Brain (organoid and tissue), 16 donors: ENCODE measurements at places on chromosomes 3 and 15. TPM values are rescaled to one million over a fixed set of nuclear protein-coding genes. Genes with fewer than 3 reads are reported as not detected.

DNA sequence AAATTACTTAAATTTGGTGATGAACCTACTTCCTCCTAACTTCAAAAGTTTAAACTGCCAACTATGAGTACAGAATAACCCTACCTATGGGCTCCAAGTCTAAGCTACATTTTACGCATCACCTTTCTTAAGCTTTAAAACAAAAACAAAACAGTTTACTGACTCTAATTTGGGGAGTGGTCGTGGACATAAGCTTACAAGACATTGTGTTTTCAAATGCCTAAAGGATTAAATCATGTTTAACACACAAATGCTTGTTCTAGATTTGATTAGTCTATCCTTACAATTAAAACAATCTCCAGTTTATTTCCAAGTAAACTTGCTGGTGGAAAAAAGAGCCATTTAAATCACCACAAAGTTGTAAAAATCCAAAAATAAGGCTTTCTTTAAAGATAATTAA is 62.2 kb downstream of the UACA start:
- no peak for DNase-seq

GRCh38 chr3:124295362-124295761 is 303.4 kb upstream of the ROPN1 start:
- DNase-seq = no peak

DNA sequence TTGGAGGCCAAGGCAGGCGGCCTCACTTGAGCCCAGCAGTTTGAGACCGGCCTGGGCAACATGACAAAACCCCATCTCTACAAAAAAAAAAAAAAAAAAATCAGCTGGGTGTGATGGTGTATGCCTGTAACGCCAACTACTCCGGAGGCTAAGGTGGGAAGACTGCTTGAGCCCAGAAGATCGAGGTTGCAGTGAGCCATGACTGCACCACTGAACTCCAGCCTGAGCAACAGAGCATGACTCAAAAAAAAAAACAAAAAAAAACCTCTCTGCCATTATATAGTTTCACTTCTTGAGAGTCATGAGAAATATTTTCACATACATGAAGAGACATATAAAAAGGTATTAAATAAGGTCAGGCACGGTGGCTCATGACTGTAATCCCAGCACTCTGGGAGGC is 45.9 kb upstream of the CP start:
- DNase-seq = no peak

DNA sequence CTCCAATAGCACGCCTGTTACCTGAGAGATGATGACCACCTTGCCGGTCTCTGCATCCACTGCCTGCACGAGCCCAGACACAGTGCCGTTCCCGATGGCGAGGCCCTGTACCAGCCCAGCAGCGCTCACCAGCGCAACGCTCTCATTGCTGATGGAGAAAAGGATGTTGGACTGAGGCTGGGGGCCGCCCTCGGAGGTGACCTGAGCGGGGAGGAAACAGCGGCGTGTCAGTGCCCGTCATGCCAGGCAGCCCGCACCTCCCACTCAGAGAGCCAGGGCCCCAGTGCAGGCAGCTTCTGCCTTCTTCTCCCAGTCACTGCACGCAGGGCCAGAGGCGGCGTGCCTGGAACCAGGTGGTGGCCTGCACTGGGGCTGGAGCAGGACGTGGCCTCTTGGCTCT is 80.3 kb downstream of the NUP210 start:
- DNase-seq = no peak

- DNase-seq = no peak
Measured at GRCh38 chr15:101244036-101244781, 7.6 kb downstream of the CHSY1 start.

GRCh38 chr15:23760024-23760423 is 72.9 kb upstream of the NDN start:
- peak; percentile 52 for DNase-seq

DNA sequence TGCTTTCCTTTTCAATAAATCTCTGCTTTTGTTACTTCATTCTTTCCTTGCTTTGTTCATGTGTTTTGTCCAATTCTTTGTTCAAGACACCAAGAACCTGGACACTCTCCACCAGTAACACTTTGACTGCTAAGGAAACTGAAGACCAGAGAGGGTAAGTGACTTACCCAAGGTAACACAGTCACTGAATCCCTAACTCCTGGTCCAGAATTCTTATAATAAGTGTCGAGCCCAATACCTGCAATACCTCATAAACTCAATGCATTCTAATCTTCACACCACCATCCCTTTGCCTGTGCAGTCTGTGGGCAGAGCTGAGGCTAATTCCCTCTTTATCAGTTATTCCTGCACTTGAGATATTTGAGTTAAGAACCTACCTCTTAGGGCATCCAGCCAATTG is 237.8 kb downstream of the UACA start:
- DNase-seq = no peak

DNA sequence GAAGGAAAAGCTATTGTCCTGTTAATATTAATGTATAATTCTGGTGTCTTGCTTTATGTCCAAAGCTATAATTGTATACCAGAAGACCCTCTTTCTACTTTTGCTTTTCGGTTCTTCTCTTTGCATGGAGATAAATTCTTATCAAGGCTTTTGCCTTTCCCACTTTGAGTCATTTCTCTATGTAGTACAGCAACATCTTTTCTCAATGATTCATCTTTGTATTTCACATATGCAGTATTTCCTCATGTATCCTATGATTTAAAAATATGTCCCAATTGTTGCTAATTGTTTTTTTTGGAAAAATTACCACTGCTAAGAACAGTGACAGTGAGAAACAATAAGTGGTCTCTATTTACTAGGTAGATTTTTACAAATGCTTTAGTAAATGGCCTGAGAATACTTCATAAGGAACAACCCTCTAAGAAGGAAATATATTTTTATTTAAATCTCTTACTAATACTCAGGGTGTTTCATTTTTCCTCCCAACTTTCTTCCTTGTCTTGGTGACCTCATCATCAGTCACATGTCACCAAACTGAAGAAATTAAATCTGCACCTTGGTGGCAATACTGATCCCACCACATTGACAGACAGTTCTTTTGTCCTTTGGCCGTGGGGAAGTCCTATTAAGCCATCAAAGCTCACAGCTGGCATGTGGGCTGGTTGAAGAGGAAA is 290.6 kb downstream of the SATB1 start:
- no peak for DNase-seq

- no peak for DNase-seq
Measured at GRCh38 chr3:127886956-127887231, 28.1 kb upstream of the KBTBD12 start.

- DNase-seq = peak; percentile 67
Measured at GRCh38 chr3:148092624-148093347, 604.9 kb upstream of the AGTR1 start.

DNA sequence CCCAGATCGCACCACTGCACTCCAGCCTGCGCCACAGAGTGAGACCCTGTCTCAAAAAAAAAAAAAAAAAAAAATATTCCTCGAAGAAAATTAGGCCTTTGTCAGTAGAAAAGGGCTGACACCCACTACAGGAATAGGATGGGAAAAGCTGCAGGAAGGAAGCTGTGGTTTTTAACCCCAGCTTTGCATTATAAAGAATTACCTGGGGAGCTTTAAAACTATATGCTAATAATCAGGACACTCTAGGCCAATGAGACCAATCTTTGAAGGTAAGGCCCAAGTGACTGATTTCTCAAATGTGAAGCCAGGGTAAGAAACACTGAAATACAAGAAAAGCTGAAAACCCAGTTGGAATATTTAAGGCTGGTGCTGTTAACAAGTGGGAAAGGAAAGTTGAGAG is 74.3 kb downstream of the RBPMS2 start:
- no peak for DNase-seq

GRCh38 chr3:65888980-65889706 is 149.6 kb downstream of the MAGI1 start:
- DNase-seq = peak; percentile 36

GRCh38 chr15:39393575-39394335 is 187.1 kb upstream of the THBS1 start:
- DNase-seq = no peak

DNA sequence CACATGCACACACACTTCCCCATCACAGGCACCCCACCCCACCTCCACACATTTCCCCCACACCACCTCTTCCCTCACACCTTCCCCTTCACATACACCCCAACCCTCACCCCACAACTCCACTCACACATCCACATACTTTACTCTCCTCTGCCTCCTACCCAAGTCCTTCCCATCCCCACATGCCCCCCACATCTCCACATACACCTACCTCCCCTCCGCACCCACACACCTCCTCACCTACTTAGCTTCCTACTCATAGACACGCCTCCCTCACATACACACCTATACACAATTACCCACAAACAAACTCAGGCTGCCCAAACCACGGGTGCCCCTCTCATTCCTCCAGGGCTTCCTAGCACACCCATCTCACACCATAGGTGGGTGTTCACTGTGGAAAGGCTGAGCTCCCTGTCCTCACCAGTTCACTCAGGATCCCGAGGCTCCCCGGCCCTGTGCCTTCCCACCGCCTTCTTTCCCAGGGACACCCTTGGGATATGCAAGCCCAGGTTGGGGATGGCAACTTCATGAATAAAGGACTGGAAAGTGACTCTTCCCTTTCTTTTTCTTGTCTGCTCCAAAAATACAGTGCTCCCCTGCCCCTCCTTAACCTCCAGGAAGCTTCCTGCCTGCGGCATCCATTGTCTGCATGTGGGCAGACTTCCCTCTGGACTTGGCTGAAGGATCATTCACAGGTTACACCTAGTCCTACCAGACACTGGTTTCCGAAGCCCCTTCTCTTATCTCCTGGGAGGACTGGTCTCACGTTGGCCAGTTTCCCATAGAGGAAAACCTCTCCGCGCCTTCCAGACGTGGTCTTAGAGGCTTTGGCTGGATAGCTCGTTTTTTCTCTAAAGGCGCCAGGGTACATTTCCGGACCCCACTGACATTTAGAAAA is 61.5 kb downstream of the SLCO2A1 start:
- no peak for DNase-seq

DNA sequence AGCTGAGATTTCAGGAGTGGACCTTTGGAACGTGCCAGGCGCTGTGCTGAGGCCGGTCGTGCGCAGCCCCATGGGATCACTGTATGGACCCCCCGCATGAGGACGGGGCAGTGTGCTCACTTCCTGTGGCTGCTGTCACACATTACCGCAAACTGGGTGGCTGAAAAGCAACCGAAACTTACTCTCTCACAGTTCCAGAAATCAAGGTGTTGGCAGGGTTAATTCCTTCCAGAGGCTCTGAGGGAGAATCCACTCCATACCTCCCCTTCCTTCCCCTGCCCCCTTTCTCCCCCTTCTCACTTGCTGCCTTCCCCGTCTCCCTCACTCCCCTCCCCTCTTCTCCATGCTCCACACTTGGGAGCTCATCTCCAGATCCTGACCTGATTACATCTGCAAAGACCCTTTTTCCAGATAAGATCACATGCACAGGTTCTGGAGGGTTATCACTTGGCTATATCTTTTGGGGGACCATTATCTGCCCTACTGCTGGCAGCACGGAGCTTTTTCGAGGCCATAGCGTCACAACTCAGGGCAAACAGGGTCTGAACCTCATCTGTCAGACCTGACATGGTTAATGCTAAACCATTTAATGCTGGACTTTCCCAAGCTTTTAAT is 41.2 kb downstream of the KLF13 start:
- DNase-seq = no peak

GRCh38 chr3:177421481-177421785 is 224.2 kb upstream of the TBL1XR1 start:
- DNase-seq = no peak

- DNase-seq = no peak
Measured at GRCh38 chr3:82129221-82129801, 367.9 kb upstream of the GBE1 start.

- no peak for DNase-seq
Measured at GRCh38 chr15:32036971-32037370, 6.7 kb downstream of the CHRNA7 start.

DNA sequence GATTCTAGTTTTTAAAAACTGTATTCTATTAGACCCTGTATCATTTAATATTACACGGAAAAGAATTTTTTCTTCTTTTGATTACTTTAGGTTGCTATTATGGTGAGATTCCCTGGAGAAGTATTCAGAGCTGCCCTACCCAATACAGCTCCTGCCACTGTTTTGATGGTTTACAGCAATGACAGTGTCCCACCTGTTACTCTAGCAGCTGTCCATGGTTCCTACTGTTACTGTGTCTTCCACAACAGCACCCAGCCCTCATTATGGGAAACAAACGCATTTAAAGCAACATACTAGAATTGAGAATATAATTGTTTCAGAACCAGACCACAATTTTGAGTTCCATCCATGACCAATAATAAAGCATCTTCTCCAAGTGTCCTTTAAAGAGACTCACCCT is 450.7 kb downstream of the SHQ1 start:
- no peak for DNase-seq

- no peak for DNase-seq
Measured at GRCh38 chr3:67856718-67857117, 202.3 kb upstream of the SUCLG2 start.

GRCh38 chr15:28909958-28910500 is 24.3 kb downstream of the APBA2 start:
- peak; percentile 45 for DNase-seq

DNA sequence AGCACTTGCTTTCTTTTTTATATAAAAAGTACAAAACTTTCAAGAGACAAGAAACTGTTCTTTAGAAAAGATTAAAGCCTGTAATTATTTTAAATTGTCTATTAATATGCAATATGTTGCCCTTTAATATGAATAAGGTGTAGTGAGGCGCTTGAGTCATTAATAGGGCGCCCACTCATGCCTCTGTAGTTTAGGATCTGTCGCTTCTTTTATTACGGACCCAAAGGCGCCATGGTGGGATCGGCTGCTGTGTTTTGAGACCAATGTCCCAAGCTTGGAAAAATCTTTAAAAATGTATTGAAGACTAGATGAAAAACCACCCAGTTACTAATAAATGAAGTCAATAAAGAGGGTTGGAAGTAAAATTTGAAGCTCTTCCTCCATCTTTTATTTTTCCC is 259.5 kb upstream of the MEIS2 start:
- DNase-seq = peak; percentile 37

DNA sequence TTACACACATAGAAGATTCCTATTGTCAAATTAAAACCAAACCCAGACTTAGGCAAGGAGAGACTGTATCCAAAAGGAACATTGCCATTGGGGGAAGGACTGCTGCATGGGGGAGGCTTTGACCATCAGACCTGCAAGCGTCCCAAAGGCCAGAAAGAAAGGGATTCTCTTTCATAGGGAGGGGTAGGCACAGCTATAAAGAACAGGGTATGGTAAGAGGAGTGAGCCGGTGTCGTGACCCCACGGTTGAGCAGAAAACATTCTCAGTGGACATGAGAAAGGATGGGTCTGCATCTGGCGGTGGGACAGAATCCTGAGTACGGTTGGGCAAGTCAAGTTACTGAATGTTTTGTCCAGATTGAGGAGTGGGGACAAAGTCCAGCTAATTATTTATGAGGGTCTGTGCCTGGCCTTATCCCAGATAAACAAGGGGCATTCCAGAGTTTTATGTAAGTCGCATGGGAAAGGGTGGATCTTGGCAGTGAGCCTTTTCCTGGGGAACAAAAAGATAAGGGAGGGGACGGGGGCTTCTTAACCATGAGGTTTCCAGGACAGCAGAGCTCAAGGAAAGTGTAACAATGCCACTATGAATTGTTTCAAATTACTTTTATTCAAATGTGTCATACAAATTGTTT is 357.8 kb downstream of the OCA2 start:
- no peak for DNase-seq

GRCh38 chr15:52801748-52802085 is 11.6 kb upstream of the ONECUT1 start:
- DNase-seq = peak; percentile 28

PIGZ gene
- polyA plus RNA-seq = 6.5 TPM

SLC38A3 gene
- polyA plus RNA-seq = 18.3 TPM

RTF1 gene
- 23.9 TPM for polyA plus RNA-seq

JMJD7 gene
- 7.7 TPM for polyA plus RNA-seq

CCR9 gene
- 0.25 TPM for polyA plus RNA-seq

DAZL gene
- polyA plus RNA-seq = not detected

ZBED2 gene
- polyA plus RNA-seq = not detected

SEMA5B gene
- polyA plus RNA-seq = 4.5 TPM

EPHB1 gene
- 3.4 TPM for polyA plus RNA-seq

HCN4 gene
- 7.4 TPM for polyA plus RNA-seq

CHST2 gene
- 5.2 TPM for polyA plus RNA-seq
